Activated naive CD4-positive, alpha-beta T cell (primary cell): ENCODE measurements at places on chromosomes 16 and 17.

DNA sequence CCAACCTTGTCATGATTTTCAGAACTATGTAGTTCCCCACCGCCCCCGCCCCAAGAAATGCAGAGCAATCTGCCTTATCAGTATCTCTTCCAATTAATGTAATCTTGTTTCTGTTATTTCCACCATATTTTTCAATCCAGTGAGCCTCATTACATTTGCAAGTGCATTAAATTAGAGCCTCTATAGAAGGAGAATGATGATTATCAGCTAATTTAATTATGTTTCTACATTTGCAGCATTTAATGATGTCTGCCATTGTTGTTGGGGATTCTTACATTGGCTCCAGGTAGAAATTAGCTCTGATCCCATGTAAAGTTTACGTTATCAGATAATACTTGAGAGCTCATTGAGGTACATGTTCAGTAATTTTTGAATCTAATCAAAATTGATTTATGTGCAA is 707.0 kb upstream of the RBFOX1 start:
- DNase-seq, result no peak

GRCh38 chr16:89748076-89748475 is 26.7 kb downstream of the ZNF276 start:
- no peak for DNase-seq

DNA sequence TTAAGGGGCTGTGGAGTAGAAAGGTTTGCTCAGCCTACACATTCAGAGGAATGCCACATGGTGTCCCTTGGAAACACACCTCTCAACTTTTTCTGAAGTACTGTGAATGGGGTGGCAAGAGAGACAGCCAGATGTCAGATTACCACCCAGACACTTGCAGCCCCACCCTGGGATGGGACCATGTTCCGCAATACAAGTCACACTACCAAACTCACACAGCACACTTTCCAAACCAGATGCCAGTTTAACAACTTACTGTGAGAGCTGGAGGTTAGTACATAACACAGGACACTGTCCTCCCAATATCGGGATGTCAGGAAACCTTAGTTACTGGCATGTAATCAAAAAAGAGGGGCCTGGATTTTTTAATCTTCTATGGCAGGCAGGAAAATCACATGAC is 7.9 kb downstream of the USP7 start:
- no peak for DNase-seq

GRCh38 chr17:17966399-17966798 is 5.8 kb downstream of the TOM1L2 start:
- no peak for DNase-seq

GRCh38 chr16:84449156-84450140 is 55.0 kb downstream of the MEAK7 start:
- DNase-seq, result no peak

DNA sequence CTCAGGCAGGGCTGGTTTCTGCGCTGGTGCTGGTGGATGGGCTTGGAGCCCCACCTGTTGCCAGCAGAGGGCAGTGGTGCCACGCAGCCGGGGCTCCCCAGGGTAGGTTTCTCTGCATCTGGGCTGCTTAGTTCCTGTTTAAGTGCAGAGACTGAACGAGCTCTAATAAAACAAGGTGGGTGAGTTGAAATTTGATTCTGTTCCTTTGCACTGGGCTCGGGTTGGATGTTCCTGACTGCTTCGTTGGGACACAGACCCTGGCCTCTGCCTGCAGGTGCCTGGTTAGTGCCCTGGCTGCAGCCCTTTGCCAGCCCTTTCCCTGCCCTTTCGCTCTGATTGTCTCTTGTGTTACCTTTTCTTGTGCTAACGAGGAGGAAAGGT is 30.0 kb downstream of the TBCD start:
- peak; percentile 86 for DNase-seq

- no peak for DNase-seq
Observed at GRCh38 chr17:32565401-32565800, 78.6 kb downstream of the CDK5R1 start.

DNA sequence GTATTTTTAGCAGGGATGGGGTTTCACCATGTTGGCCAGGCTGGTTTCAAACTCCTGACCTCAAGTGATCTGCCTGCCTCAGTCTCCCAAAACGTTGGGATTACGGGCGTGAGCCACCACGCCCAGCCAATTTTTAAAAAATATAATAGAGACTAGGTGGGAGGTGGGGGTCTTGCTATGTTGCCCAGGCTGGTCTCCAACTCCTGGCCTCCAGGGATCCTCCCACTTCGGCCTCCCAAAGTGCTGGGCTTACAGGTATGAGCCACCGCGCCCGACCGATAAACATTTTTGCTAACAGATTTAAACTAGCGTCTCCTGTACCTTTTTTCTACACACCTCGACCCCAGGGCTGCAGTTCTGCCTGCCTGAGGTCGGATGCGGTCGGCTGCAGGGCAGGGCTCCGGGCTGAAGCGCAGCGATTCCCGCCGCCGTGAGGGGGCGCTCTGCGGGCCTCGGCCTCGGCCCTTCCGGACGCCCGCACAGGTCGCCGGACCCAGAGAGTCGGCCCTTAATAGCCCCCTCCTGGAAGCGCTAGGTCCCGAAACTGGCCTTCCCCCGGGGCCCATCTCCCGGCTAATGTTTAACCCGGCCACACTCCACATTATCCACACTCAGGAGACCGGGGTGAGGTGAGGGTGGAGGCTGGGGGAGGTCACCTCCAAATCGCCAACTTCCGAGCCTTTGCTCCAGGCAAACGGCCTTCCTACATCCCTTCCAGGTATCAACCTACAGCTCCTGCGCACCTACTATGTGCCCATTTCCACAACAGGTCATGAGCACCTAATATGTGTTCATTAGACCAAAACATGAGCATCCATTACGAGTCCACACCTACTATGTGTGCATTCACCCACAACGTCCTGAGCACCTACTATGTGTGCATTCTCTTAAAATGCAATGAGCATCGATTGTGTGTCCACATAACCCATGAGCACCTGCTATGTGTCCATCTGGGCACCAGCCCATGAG is 2.0 kb upstream of the GLIS2 start:
- no peak for DNase-seq

- no peak for DNase-seq
Observed at GRCh38 chr17:7022781-7023571, at the start of gene BCL6B. TSS of gene BCL6B (plus strand) at chr17:7023050. CDS start at chr17:7023672, 622 bp downstream.

- DNase-seq, result no peak
Observed at GRCh38 chr17:61728297-61728836, 135.0 kb downstream of the BRIP1 start.

- no peak for DNase-seq
Observed at GRCh38 chr16:19833176-19833575, 51.5 kb downstream of the GPRC5B start.

DNA sequence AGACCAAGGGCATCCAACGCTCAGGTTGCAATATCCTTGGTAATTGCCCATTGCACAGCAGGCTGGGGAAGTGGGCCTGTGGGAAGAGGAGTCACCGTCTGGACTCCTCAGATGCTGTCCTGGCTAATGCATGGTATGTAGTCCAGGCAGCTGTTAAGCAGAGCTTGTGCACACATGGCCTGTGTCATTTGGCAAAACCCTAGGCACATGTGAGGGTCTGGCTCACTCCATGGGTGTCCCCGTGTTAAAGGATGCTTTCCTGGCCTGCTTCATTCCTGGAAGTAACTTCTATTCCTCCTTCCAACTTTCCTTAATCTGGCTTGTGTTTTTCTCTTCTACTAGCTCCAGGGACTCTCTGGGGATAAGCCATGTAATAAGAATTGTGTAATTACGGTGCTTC is 378.0 kb upstream of the CA10 start:
- DNase-seq, result no peak

GRCh38 chr17:40090237-40091119 is 9.9 kb downstream of the NR1D1 start:
- DNase-seq, result no peak

DNA sequence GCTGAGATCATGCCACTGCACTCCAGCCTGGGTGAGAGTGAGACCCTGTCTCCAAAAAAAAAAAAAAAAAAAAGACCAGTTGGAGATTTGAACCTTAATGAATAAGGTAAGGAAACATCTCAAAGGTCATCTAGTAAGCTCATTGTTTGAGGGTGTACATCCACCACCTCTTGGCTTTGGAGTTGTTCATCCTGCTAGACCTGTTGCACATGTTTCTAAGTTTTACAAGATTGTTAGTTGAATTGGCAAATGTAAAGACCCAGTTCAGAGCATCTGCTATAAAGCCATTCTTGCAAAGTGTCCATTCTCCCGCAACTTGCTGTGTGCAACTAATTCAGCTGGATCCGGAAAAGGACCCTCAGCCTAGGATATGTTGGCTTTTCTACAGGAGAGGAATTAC is 1.5 kb downstream of the PSMD7 start:
- DNase-seq, result no peak

GRCh38 chr17:9615486-9615885 is 29.8 kb upstream of the USP43 start:
- no peak for DNase-seq

DNA sequence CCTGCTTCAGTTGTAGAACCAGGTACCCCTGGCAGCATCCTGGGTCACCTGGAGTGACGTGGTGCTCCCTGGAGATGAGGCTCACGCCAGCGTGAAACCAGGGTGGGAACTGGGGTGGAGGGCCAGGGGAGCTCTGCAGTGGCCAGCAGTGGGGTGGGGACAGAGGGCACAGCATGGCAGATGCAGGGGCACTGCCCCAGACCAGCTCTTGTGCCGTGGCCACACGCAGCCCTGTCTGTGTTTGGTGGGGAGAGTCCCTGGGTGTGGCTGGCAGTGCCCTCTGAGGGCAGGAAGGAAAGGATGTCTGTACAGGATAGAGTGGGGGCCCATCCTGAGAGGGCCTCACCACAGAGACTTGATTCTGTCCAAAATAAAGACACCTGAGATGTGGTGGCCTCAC is 24.5 kb downstream of the ZNF750 start:
- no peak for DNase-seq

GRCh38 chr17:43784628-43785101 is 4.4 kb downstream of the CFAP97D1 start:
- no peak for DNase-seq

GRCh38 chr17:75623386-75623785 is 9.8 kb upstream of the SMIM5 start:
- no peak for DNase-seq

DNA sequence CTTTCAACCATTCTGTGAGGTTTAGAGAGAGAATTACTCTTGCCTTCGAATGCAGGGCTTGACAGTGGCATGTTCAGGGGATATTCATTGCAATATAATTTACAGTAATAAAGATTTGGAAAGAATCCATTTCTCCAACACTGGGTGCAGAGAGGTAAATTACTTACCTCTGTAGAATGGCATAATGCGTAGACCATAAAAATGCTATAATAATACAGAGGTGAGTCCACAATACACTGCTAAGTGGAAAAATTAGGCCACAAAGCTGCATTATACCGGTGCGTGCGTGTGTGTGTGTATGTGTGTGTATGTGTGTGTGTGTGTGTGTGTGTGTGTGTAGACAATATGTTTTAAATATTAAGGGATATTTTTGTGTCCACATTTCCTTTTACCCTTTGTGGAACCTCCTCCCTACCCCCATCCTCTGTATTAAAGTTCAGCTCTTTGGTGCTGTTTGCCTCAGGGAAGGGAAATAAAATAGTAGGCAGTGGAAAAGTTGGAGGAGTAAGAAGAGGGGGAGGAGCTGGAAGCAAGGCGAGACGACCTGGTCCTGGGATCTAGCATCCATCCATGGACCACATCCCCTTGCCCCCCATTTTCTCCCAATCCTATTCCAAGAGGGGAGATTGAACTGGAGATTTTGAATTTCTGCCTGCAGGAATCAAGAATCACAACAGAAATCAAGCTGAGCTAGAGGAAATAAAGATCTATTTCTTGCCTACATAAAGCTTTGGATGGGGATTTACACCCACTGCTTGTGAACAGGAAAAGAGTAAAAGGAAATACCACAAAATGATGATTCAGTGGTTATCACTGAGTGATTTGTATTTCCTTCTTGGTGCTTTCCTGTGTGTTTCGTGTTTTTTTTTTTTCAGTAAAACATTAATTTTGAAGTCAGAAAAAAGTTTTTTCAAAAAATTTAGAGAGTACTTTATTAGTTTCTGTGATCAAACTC is 124.8 kb downstream of the RGS9 start:
- no peak for DNase-seq

- DNase-seq, result no peak
Observed at GRCh38 chr17:59423137-59423724, 91.8 kb downstream of the YPEL2 start.

DNA sequence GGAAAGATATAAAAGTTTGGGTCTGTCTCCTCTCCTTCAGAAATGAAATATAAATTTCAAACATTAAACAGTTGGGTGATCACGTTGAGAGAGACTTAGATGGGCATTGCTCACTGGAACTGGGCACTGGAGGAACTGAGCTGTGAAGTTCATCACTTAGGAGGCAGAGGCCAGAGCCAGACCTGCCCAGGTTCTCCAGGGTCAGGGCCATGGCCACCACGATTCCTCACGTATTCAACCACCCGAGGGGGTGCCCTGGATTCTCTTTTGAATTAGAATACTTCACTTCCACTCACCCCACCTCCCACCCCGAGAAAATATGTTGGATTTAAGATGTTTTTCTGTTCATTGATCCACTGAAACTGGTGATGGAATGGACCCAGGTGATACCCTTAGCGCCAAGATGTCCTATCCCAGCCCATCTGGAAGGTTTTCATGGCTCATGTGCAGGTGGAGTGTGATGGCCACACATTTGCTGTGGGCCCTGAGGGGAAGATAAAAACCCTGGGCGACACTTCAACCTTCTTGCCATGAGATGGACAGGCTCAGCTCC is 6.1 kb downstream of the PRR29 start:
- no peak for DNase-seq

DNA sequence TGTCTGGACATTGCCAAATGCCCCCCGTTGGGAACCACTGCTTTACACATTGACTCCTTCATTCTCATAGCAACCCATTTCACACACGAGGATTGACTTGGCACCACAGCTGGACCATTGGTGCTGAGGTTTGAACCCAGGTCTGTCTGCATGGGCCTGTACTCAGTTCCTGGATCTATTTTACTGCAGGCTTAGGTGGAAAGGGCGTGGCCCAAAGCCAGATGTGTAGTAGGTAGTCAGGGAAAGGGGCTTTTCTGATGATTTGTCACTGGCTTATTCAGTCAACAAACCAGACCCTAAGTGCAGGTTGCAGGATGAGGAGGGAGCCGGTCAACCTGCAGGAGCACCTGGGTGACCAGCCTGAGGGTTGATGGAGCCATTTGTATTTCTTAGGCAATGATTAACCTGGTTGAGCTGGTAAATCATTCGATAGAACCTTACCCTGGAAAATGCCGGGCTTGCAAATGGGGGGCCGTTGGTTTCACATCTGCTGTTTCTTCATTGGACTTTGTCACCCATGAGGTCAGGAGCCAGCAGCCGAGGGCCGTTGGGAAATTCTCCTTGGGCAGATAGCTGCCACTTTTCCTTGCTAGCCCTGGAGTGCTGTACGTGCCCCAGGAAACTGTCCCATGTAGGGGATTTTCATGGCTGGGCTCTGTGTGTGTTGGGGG is 104.4 kb downstream of the CMIP start:
- no peak for DNase-seq

GRCh38 chr17:57684711-57685498 is 60.2 kb downstream of the CCDC182 start:
- DNase-seq, result no peak

DNA sequence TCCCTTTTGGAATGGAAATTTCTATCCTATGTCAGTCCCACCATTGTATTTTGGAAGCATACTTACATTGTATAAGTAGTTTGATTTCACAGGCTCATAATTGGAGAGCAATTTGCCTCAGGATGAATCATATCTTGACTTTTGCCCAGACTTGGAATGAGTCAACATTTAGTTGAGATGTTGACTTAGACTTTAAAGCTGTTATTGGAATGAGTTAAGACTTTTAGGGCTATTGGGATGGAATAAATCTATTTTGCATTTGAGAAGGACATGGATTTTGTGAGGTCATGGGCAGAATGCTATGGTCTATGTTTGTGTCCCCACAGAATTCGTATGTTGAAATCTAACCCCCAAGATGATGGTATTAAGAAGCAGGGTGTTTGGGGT is 12.2 kb upstream of the ZNF594 start:
- no peak for DNase-seq
